ENCODE measurements at places on chromosomes 6 and 20.

GRCh38 chr6:84332139-84333034 lies 104.9 kb upstream of the CEP162 start:
- no peak for DNase-seq

- no peak for DNase-seq
These were observed 34.9 kb downstream of the COL12A1 start for GRCh38 chr6:75170691-75171560.

- no peak for DNase-seq
These were observed 127.5 kb upstream of the CCDC28A start for GRCh38 chr6:138645976-138646640.

- DNase-seq = no peak
These were observed 106.3 kb downstream of the ADTRP start for GRCh38 chr6:11672256-11672655.

DNA sequence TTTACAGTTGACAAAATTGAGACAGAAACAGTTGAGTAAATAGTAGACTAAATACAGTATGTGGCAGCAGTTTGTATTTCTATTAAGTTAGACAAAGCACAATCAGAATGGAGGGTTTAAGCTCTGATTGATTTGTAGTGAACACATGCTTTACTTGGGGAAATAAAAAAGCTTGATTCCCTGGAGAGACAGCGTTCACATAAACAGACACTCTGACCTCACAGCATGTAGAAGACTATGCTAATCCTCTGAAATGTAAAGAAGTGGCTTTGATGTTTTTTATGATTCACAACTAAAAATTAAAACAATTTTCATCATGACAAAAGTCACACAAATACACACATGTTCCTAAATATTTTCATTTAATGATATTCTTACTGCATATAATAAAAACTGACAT lies 126.9 kb upstream of the FAM83B start:
- DNase-seq = peak; percentile 47

DNA sequence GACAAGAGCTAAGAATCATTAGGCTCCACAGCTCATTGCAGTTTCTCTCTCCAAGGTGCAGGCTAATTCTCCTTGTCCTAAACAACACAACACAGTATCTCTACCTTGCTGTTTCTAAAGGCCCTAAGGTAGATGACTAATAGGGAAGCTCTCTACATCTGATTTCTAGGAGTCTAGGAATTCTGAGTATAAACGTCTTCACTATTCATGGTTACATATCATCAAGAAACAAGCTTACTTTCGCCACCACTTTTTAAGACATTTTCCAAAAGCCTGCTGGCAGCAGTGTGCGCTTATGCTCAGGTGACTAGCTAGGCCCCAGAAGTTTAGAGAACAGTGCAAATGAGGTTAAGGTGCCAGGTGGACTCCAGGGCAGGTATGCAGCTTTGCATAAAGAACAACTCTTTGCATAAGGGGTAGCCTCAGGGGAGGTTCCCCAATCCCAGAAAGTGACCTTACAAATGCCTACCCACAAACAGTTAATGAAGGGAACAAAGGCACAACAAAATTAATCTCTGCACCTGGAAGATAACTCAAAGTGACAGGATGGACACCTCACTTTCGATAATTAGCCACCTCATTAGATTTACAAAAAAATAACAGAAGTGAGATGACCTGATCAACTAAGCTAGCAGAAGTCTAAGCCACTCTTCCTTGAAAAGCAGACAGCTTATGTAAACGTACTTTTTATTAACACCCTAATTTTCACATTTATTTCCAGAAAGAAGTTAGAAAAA lies 20.1 kb downstream of the B4GALT5 start:
- no peak for DNase-seq

GRCh38 chr6:89392823-89393222 lies 19.2 kb downstream of the RRAGD start:
- no peak for DNase-seq

DNA sequence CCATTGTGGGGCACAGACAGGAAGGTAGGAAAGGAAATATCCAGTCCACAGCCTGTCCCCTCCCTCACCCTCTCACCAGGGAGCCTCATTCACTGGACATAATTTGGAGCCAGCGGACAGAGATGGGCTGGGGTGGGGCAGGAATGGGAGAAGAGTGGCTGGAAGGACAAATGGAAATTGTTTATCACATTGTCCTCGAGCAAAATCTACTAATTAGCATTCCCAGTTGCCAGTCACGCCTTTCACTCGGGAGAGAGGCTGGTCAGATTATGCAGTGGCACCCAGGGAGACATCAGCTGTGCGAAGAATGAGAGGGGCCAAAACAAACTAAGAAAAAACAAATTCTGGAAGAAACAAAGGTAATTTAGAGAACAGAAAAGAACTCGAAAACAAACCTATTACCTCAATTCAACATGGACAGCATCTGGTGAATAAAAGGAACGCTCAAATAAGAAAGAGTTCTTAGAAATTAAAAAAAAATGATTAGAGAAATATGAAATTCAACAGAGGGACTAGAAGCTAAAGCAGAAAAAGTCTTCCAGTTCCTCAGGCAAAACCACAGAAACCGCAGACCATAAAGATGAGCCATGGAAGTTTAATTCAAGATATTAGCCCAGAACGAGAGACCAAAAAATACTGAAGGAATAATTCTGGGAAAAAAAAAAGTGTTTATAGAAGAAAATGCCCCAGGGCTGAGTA lies 108.5 kb upstream of the RALGAPA2 start:
- DNase-seq = no peak
